ENCODE measurements at places on chromosomes 16 and 17.

- no peak for DNase-seq
These were observed 13.2 kb downstream of the IL34 start for GRCh38 chr16:70659546-70659945.

GRCh38 chr17:63378411-63379375 is 67.4 kb downstream of the CYB561 start:
- DNase-seq: no peak

DNA sequence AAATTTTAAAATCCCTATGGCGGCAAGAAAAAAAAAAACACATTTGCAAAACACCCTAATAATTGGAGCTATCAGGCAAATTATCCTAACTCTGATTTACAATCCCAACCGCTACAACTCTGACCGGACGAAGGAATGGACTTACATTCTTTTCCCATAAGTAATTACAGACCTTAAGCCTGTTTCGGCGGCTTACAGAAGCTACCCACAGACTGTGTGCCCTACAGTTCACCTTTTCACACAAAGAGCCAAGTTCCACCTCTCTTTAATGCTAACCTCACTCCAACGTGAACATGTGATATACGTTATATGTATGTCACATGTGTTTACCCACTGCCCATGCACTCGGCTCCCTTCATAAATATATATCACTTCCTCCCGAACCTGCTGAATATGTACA is 8.7 kb upstream of the MEAK7 start:
- no peak for DNase-seq

- DNase-seq: no peak
These were observed 6.5 kb upstream of the CHD3 start for GRCh38 chr17:7882068-7882467.

DNA sequence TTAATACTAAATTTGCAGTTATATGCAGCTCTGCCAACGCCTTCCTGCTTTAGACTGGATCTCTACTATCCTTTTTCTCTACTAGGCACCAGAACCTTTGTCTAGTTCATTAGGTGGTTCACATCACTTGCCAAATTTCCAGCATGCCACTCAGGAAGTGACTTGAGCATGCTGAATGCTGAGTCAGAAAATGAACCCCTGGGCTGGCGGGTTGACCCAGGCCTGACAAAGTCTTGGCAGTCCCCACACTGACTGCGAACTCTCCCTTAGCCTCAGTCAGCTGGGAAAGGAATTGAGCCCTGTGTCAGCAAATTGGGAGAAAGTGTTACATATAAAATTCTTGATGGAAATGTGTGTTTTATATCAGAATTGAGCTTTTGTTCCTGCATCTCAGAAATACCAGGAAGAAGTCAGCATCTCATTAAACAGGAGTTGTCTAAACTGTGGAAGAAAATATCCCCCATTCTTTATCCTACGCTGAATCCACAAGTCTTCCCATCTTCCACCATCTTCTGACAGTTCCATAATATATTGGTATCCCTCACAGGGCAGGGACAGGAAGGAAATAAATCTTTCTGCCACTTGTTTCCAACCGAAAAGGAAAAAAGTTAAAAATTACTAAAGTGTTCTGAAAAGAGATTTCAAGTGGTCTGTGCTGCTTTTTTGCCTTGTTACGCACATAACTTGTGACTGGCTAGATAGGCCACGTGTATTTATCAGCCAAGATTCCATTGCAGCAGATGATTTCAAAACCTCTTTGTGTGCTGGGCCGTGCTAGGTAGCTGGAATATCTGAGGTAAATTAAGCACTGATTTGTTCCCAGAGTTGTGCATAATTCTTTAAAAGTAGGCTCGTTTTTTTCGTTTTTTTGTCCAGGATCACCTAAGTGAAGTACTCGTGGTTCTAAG is 16.7 kb upstream of the SLC12A3 start:
- DNase-seq: no peak

DNA sequence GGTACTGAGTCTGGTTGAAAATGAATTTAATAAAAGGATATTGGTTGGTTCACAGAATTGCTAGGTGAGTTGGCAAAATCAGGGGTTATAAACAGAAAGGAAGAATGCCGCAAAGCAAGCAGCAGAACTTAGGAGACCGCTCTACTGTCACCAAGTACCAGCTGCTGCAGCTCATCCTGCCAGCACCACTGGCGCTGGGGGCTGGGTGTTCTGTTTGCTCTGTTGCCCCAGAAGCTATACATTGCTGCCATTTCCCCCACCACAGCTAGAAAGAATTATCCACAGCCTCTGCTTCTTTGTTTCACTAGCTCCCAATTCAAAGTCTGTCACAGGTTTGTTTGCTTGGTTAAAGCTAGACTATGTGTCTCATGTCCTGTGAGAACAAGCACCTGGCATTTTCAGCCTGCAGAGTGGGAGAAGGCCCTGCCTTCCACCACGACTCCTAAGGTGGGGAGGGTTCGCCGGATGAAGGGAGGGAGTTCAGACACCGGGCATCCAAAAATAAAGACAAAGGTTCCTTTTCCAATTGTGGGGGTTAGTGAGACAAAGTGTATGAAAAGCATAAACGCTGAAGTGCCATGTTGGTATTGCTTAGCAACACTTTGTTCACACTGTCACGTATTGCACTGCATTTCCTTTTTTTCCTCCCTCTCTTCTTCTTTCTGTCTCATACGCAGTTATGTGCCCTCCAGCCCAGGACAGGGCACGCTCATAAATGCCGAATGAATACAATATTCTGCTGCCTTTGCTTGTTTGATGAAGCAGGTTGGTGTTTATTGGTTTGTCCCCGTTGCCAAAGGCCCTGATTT is 9.6 kb upstream of the CPD start:
- no peak for DNase-seq

GRCh38 chr17:48153691-48154358 is 46.3 kb downstream of the SNX11 start:
- no peak for DNase-seq
